Fibroblast of skin of scalp (primary cell): ENCODE measurements at places on chromosomes 7 and 10.

DNA sequence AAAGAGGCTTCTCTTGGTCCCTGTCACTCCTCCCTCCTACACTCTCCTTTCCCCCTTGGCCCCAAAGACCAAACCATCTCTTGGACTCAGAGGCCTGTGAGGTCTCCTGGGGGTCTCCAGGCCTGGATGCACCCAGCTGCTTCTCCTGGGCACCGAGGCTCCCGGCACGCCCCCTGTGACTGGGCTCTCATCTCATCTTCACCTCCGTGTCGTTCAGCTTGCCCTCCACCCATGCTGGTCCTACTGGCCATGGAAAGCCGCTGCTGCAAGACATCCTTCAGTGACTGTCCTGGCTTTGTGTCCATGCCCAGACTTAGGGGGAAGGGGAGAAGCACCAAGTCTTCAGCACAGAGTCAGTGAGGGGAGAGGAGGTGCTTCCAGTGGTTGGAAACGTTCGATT is 141.4 kb upstream of the RET start:
- DNase-seq = no peak

DNA sequence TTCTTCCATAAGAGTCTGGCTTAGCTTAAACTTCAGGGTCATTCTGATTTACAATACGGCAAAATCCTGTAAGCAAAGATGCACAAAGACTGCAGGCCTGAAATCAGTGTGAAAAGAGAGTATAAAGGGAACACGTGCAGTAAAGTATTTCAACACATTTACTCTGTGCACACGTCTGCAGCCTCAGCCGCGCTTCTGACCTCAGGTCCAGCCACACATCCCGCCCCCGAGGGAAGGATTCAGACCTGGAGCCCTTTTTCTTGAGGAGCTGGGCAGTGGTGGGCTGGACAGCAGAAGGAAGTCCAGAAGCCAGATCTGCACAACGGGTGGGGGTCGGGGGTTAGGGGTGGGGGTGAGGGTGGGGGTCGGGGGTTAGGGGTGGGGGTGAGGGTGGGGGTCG is 58.9 kb upstream of the FAM20C start:
- no peak for DNase-seq

- no peak for DNase-seq
Measured at GRCh38 chr10:78910021-78910420, 158.7 kb upstream of the ZMIZ1 start.

- DNase-seq = no peak
Measured at GRCh38 chr7:91995391-91996105, 54.9 kb downstream of the AKAP9 start.

GRCh38 chr10:35194471-35194870 is 67.8 kb downstream of the CREM start:
- no peak for DNase-seq

GRCh38 chr7:158473221-158473620 is 114.4 kb downstream of the PTPRN2 start:
- DNase-seq = no peak

GRCh38 chr10:116766241-116766827 is 24.0 kb upstream of the HSPA12A start:
- no peak for DNase-seq

GRCh38 chr7:5774136-5774535 is 7.3 kb downstream of the RNF216 start:
- no peak for DNase-seq

DNA sequence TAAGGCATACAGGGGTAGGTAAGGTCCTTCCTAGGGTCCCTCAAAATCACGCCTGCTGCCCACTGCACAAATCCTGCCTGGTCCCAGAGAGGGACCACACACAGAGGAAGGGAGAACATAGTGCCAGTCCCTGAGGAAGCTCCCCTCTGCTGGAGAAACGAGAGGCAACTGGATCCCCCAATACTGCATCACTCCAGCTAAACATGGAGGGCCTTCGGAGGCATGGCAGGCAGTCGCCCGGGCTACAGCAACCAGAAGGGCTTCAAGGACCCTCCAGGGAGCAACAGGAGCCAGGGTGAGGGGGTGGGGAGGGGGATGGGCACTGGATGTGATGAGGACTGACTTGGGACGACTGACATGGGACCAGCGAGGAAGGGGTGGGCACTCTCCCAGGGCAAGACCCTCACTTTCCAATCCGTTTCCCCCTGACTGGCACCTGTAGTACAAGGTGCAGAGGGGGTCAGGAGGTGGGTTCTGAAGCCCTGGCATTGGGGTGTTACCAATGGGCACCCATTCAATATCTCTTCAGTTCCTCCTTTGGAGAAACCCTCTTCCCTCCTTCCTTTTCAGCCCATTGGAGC is 21.7 kb downstream of the DDIT4 start:
- DNase-seq = no peak

DNA sequence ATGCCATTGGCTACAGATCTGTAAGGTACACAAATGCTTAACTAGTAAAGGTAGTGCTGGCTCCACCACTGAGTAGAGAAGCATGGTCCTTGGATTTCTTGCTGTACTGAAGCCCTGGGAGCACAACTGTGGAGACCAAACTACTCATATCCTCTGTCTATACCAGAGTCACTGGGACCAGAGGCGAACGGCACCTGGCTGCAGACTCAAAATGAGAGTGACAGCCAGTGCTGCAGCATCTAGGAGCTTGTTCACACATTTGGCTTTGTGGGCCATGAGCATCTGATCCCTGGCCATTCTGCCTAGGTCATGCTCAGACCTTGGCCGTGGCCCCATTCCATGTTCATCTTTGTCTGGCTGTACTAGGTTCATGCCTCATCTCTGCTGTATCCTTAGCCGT is 31.9 kb downstream of the LRRC18 start:
- no peak for DNase-seq

DNA sequence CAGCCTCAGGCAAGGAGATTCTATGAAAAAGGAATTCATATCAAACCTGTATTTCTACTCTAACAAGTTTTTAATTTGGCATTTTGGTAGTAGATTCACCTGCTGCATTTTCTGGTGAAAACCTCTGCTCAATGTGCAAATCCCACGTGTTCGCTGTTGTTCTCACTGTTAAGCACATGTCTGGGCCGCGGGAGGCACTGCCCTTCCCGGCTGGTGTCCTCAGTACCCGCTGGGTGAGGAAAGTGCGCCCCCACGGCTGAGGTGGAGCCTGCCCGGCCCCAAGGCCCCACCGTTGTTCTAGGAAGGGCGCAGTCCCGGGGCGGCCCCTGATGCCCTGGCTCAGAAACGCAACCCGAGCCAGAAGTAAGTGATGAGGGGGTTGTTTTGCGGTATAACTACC is 193.4 kb upstream of the VWC2 start:
- no peak for DNase-seq

- DNase-seq = no peak
Measured at GRCh38 chr7:147999962-148000361, 590.6 kb upstream of the C7orf33 start.

DNA sequence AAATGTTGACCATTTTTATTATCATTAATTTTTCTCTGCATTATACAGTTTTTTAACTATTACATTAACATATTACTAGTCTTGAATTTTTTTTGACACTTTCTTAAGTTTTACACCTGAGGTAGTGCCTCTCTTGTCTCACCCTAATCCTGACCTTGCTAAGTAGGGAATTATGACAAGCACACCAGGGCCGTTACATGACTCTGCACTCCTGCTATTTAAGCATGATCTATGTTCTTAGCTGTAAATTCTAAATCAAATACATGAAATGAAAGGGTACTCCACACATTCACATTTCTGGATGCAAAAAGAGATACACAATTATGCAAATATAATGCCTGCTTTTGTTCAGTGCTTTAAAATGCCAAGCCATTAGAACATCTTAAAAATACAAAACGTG is 23.6 kb downstream of the CPVL start:
- DNase-seq = no peak

DNA sequence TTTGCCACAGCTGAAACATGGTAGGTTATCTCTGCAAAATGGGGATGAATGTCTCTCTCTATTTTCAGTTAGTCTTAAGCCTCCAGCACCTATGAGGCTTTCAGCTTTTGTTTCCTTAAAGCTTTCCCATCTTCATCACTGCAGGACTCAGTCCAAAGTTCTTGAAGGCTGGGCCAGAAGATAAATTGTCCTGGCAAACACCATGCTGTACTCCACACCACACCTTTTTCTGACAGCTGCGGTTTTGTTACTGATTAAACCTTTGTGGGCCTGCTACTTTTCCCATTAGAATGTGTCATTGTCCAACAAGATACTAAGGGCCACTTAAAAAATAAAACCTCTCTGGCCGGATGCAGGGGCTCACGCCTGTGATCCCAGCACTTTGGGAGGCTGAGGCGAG is 87.2 kb upstream of the A1CF start:
- DNase-seq = no peak

DNA sequence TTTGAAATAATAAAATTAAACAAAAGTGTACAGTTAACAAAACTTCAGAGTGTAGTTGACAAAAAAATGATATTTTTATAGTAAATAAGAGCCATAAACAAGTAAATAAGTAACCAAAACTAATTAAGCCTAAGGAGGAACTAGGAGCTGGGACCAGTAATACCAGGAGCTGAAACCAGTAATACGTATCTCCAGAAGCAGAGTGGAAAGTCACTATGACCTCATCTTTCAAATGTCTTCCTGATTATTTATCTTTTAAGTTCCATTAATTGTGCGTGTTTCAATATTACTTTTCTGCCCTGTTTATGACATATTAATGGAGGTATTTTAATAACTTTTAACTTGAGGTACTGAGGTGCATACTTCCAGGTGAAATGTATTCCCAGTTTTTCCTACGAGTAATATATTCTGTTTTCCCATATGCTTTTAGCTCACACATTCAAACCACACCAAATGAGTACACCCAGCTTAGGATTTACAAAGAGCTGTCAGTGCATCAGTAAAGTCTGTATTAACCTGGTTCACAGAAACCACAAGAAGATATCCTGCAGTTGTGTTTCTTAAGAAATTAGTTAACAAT is 283.7 kb upstream of the HGF start:
- DNase-seq = no peak

DNA sequence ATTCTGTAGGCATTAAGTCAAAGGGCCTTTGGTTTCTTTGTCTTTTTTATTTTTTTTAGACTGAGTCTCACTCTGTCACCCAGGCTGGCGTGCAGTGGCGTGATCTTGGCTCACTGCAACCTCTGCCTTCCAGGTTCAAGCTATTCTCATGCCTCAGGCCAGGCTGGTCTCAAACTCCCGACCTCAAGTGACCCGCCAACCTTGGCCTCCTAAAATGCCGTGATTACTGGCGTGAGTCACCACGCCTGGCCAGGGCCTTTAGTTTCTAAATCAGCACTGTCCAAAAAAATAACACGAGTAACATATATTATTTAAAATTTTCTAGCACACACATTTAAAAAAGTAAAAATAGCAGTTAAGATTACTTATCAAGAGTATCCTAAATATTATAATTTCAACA is 11.1 kb upstream of the ACSL5 start:
- DNase-seq = no peak

DNA sequence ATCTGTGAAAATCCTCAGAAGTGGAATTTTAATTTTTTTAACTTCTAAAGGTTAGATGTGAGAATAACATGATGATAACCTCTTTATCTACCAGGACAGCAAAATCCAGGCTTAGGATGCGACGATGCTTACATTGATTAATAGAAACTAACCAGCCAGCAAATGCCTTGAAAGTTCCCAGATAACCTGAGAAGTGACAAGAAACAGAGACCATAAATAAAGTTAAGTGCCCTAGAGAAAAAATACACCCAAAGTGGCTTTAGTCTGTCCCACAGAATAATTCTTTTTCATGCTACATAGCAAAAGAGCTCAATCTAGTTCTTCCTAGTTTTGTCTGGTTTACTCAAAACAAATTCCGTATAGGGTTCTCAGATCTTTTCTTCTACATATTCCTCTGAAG is 262.7 kb downstream of the WDR11 start:
- DNase-seq = no peak

DNA sequence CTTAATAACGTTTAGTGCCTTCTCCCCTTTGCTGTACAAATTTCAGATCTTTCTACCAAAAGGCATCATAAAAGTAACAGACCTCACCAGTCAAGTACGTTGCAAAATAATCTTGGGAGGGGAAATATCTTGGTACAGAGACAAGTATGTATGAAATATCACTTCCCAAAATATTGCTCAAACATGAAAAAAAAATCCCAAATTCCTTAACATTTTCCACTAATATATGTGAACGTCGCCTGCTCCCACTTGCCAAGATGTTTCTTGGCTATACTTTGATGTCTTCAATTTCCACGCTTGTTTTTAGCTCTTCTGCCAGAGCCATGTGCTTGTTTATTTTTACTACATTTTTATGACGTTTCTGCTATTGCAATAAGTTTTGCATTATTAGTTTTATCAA is 223.5 kb downstream of the PLXNA4 start:
- DNase-seq = peak; percentile 30

DNA sequence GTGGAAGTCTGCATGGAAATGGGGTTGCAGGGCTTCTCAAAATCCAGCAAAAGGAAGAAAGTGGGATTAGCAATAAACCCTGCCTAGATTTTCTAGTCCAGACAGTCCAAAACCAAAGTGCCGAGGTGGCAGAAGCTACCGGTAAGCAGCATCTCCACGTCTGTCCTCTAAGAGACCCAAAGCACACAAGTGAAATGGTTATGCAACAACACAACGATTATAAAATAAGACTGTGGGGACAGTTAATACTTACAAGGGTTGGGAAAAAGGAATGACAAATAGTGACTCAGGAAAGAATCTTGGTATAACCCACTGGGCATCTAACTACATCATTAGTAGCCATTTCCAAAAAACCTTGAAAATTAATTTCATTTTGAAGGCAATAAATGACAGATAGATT is 24.7 kb downstream of the CREB3L2 start:
- no peak for DNase-seq

- DNase-seq = no peak
Measured at GRCh38 chr10:71319800-71320392, 837 bp downstream of the SLC29A3 start.

GRCh38 chr7:79272066-79272669 is 181.3 kb downstream of the MAGI2 start:
- DNase-seq = peak; percentile 55

DNA sequence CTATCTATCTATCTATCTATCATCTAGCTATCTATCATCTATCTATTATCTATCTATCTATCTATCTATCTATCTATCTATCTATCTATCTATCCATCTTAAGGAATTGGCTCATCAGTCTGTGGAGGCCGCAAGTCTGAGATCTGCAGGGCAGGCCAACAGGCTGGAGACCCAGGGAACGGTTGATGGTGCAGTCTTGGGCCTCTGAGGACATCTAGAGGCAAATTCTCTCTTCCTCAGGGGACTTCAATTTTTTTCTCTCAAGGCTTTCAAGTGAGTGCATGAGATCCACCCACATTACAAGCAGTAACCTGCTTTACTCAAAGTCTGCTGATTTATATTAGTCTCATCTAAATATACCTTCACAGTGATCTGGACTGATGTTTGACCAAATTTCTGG is 197.0 kb downstream of the GLRX3 start:
- DNase-seq = no peak

DNA sequence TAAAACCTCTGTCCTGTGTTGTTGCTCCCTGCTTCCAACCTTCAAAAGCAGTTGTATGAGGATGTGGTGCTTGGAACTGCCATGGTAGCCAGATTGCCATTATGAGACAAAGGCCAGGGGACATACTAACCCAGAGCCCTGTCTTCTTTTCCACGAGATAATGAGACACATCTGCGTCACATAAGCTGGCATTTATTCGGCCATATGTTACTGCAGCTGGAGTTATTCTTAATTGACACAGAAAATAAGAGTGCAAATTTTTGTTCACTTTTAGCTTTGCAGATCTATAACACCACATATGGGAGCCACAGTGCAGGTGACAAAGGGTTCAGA is 15.5 kb upstream of the PDLIM1 start:
- no peak for DNase-seq

GRCh38 chr10:78411716-78412115 is 378.1 kb downstream of the RPS24 start:
- no peak for DNase-seq
